ENCODE measurements at places on chromosomes 7 and 10.

DNA sequence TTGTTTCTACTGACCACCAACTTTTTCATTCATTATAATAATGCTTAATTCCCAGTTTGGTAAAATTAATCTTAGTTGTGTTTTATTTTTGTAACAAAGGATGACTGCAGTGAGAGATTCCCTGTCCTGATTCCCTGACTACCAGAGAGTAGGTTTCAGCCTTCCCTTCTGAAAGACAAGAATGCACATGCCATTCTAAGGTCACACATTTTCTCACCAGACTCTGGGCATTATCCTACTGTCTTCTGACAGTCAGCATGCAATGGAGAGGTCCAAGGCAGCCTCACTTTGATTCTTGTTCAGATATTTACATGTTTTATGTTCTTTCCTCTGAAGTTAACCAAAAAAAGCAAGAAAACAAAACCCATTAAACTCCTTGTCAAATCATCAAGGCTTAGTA is 372.7 kb upstream of the CDC14C start:
- DNase-seq = no peak

DNA sequence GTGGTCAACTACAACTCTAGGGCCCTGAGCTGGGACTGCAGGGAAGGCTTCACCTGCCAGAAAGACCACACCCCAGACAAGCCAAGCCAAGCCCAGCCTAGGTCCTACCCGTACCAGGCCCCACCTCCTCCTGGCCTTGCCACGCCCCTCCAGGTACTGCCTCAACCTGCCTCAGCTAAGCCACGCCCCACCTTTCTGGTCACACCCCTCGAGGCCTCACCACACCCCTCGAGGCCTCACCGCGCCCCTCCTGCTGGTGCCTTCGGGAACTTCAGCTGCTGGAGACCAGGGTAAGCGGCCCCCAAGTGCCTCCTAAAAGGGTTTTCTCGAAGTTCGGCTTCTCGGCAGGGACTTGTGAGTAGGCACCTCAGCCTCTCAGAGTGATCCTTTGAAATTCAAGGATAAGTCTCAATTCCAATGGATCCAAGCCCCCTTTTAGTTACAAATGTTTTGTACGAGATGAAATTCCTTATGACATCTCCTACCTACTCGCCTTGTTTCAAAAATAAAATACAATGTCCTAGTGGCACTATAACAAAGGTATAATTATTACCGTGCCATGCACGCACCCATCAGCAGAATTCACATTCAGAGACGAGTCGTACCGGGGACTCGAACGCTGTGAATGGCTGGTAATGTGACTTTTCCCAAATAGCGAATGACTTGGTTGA is 171.2 kb downstream of the ARHGAP21 start:
- DNase-seq = peak; percentile 40

DNA sequence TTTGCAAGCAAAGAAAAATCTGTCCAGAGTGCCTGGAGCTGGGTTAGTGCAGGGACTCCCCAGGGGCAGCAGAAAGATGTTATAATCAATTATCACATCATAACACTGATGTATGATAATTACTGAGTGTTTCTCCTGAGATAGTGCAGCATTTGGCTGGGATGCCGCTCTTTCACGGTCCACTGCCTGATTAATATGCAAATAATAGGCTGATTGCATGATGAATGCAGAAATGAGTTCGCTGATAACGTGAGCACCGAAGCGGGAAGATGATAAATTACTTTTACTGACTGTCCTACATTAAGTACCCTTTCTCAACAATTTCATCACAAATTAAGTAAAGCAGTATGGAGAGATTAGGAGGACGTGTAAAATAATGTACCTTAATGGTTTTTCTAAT is 71.4 kb upstream of the SH2B2 start:
- DNase-seq = no peak

DNA sequence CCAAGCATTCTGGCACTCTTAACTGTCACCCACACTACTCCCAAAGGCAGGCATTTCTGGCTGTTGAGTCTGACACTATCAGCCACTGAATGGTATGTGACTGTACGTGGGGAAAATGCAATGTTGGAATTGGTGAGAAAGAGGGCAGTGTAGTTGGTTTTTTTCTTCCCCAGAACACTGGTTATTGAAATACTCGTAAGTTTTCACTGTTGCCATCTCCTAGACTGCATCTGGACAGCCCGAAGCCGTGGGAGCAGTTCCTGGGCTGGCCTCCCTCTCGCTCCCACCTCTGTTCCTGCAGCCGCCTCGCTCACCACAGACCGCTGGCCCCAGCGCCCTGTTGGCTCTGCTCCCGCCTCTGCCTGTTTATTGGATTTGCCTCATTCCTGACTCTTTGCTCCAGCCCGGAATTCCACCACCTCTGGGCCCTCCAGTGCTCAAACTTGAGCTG is 5.7 kb downstream of the PLCE1 start:
- DNase-seq = no peak

GRCh38 chr10:121106611-121107010 is 255.4 kb downstream of the WDR11 start:
- DNase-seq = no peak

- no peak for DNase-seq
These were observed 17.7 kb upstream of the KLF6 start for GRCh38 chr10:3802526-3803265.

- DNase-seq = no peak
These were observed 196.7 kb downstream of the VTI1A start for GRCh38 chr10:112643600-112644264.

DNA sequence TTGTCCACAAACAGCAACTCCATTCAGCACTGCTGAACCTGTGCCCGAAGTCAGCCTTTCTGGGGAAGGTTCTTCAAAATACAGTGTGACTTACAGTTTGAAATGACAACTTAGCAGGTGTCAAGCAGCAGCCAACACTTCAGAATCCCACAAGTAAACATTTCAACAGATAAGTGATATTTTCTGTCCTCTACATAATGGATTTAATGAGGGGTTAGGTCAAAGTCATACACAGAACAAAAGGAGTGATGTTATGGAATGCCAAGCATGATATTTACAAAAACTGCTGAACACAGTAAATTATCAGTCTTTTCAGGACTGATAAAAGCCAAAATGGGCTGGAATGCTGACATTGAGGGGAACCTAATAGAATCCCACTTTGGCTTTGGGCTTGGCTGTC is 77.6 kb upstream of the JAZF1 start:
- DNase-seq = no peak

GRCh38 chr7:29557954-29558353 is 5.7 kb upstream of the PRR15 start:
- DNase-seq = no peak

- no peak for DNase-seq
These were observed 62.2 kb downstream of the VIM start for GRCh38 chr10:17290226-17290625.

DNA sequence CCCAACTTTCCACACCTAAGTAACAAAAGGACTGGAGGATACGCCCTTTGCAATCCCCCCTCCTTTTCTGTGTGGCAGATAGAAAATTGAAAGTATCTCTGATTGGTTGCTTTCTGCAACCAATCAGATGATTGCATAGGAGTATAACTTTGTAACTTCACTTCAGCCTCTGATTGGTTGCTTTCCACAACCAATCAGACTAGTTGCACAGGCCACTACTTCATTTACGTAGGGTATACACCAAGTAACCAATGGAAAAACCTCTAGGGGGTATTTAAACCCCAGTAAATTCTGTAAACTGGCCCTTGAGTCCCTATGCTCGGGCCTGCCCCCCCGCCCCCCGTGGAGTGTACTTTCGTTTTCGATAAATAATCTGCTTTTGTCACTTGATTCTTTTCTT is 1080.4 kb downstream of the CNTNAP2 start:
- DNase-seq = no peak

DNA sequence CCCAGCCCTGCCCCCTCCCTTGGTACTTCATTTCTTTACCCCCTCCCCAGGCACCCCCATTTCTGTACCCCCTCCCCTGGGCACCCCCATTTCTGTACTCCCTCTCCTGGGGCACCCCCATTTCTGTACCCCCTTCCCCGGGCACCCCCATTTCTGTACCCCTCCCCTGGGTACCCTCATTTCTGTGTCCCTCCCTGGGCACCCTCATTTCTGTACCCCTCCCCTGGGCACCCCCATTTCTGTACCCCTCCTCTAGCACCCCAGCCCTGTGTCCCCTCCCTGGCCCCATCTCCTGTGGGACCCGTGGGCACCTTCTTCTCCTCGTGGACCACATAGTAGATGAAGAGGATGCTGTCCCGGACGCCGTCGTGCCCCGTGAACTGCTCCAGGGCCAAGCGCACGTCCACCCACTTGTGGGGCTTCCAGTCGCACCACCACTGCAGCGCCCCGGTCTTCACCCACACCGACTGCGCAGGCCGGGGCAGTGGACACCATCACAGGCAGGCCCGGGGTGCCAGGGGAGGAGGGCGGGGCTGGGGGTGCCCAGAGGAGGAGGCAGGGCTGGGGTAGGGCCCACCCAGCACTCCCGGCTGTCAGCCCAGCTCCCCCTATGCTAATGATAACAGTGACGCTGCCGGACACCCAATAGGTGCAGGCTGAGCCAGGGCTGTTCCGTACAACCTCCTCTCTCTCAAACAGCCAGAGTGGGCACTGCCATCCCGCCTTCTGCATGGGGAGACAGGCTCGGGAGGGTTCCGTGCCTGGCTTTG is 20.4 kb downstream of the TECPR1 start:
- DNase-seq = no peak

DNA sequence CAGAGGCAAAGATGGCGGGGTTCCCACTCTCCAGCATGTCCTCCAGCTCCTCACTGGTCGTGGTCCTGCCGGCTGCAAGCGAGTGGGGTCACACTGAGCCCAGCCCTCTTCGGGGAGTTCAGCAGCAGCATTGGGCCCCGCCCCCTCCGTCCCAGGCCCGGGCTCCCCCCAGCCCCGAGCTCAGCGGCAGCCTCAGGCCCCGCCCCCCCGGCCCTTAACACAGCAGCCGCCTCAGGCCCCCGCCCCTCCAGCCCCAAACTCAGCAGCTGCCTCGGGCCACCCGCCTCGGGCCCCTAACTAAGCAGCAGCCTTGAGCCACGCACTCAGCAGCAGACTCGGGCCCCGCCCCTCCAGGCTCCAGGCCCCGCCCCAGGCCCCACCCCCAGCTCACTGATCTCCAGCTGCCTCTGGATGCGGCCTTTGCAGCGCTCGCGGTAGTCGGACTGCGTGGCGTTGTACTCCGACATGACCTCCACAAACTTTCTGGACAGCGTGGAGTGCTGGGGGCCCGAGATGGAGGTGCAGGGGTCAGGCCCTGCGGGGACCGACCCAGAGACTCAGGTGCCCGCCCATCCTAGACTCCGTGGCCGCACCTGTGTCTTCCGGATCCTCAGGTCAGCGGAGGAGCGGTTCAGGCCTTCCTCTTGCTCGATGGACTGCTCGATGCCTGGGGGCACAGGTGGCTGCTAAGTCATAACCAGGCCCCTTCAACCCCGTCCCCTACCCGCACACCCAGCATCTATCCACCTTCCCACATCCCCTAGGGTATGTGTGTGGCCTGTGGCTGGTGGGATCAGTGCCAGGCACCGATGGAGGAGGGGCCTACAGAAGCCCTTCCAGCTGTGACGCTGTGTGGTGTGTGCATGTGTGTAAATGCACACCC is 15.5 kb downstream of the STX1A start:
- DNase-seq = peak; percentile 42

DNA sequence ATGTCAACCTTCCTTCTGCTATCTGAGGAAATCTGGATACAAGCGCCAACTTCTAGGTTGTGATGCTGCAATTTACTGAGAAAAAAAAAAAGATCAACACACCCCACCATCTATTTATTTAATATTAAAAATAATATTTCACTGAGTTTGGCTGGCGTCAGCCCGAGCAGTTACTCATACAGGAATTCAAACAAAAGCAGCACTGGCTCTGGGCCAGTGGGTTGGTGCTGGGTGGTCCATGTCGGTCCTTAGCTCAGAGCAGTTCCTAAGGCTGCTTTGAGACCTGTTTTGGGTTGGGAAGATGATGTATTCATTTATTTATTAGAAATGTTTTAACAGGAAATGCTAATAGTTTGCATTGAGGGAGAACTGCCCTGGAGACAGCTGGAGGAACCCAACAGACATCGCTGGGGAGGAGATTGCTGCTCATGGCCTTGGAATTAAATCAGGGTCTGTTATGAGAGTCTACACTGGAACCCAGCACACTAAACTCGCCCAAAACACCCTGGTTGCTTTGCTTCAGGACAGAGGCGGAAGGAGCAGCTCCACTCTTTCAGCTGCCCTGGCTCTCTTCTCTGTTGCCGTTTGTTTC is 36.3 kb upstream of the GOT1 start:
- no peak for DNase-seq

DNA sequence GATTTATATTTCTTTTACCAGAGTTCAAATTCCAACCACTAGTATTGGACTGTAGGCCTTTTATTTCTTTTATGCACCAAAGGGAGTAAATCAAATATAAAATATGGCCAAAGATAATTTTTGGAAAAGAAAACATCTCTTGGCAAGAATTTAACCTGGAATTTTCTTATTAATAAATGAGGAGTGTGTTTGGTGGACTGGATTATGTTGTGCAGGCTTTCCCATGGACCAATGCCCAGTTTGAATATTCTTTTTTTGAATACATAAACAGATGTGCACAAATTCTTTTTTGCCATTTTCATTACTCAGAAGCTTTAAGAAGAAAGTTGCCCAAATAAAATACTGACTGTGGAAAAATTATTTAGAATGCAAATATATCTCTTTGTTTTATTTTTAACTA is 22.1 kb upstream of the PRKG1 start:
- no peak for DNase-seq

GRCh38 chr7:73644688-73645286 is 20.5 kb upstream of the MLXIPL start:
- no peak for DNase-seq

DNA sequence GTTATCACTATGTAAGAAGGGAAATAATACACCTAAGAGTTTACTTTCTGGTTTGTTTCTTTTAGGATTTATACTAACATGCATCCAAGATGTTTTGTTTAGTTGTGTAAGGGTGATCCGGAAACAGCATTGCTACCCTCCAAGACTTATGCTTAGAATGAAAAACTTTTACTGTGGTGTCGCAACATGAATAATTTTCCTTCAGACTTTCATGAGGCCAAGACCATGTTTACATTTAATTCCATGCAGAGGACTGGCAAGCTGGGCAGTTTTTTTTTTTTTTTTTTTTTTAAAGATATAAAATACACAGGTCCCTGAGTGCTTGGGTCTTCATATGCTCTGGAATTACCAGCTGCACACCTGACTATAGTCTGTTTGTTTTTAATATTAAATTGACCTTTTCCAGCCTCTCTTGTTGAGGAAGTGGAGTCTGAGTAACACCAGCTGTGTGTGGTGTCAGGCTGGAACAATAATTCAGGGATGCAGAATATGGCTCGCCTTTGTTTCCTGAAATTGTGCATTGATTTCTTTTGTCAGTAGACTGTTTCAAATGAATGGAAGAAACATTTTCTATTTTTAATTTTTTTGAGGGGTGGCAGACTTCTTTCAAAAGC is 81.7 kb downstream of the ST7 start:
- no peak for DNase-seq

- DNase-seq = no peak
These were observed 859.8 kb downstream of the LRMDA start for GRCh38 chr10:76291175-76291574.

All from stimulated activated CD4-positive, alpha-beta T cell treated with anti-CD3 and anti-CD28 coated beads, Interleukin-1b, Interleukin-23, amount 100 ng/mL, for 48 hours (primary cell).